ENCODE measurements at places on chromosomes 3 and 15. TPM values are rescaled to one million over a fixed set of nuclear protein-coding genes. Genes with fewer than 3 reads are reported as not detected.
A peak's percentile ranks its signal among the peaks of the same experiment; 100 is the strongest.

The OSBPL10 gene
- 40.5 TPM for total RNA-seq

The GP5 gene
- not detected for total RNA-seq

The FYTTD1 gene
- total RNA-seq, result 67.2 TPM

The FOXB1 gene
- not detected for total RNA-seq

The C3orf70 gene
- 15.7 TPM for total RNA-seq

The KCNAB1 gene
- 4.4 TPM for total RNA-seq

The AP3S2 gene
- 17.4 TPM for total RNA-seq

The TRIM71 gene
- not detected for total RNA-seq

The CORO2B gene
- 6.2 TPM for total RNA-seq

The STRA6 gene
- 11.6 TPM for total RNA-seq

The ROBO1 gene
- 12.9 TPM for total RNA-seq

The SLITRK3 gene
- 3.8 TPM for total RNA-seq

The NANOGP8 gene
- total RNA-seq, result not detected

The GPR160 gene
- 2.6 TPM for total RNA-seq

The MYD88 gene
- total RNA-seq, result 30.9 TPM

The SLC28A2 gene
- total RNA-seq, result not detected

The DPPA2 gene
- not detected for total RNA-seq

The HHATL gene
- 0.62 TPM for total RNA-seq

The DPPA4 gene
- total RNA-seq, result not detected

- peak overlapping the region; percentile 34 for H3K27ac ChIP-seq
- H3K36me3 ChIP-seq, result no peaks in the 10 kb centered on the region
- H3K4me3 ChIP-seq, result no peak overlapping the region
- H3K27me3 ChIP-seq, result no peaks in the 10 kb centered on the region
These were observed 14.8 kb downstream of the LOXL1 start for GRCh38 chr15:73941044-73941443.

DNA sequence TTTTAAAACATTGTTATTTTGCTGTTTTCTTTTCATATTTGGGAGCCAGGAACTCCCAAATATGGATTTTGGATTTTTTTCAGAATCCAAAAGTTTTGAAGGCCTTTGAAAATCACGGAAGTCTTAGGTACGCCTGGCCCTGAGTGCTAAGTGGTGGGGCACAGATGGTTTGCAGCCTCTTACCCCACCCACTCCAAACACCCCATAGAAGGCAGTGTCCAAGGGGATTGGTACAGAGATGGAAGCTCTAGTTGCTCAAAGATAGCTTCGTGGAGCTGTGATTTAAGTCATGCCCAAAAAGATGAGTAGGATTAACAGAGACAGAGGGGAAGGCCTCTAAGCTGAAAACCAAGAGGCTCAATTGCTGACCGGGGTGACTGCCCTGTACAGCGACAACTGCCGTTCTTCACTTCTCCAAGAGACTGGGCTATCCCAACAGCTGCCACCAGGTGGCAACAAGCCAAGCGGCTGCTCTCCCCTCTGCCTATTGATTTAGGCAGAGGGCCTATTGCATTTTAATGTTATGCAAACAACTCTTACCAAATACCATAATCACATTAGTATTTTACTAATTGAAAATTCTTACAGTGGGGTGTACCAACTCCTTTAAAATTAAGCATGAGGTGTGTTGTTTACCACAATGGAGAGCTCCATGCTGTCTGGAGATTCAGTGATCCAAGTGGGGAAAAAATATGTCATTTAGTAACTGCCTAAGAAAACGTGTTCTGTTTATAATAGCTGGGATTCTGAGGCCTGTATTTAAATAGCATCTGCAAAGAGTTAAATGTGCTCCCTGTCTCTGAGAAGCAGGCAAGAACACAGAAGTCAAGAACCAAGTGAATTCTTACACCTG, 64.0 kb upstream of the C15orf61 start:
- H3K27me3 ChIP-seq, result no peaks in the 10 kb centered on the region
- peak; percentile 61 for DNase-seq
- H3K4me3 ChIP-seq, result no peak overlapping the region
- no peaks in the 10 kb centered on the region for H3K4me1 ChIP-seq
- no peaks in the 10 kb centered on the region for H3K36me3 ChIP-seq
- H3K27ac ChIP-seq, result no peak overlapping the region

- no peaks in the 10 kb centered on the region for H3K36me3 ChIP-seq
- no peaks in the 10 kb centered on the region for H3K4me1 ChIP-seq
- H3K4me3 ChIP-seq, result no peak overlapping the region
- DNase-seq, result no peak
These were observed 64.5 kb downstream of the CDAN1 start for GRCh38 chr15:42672444-42672843.

DNA sequence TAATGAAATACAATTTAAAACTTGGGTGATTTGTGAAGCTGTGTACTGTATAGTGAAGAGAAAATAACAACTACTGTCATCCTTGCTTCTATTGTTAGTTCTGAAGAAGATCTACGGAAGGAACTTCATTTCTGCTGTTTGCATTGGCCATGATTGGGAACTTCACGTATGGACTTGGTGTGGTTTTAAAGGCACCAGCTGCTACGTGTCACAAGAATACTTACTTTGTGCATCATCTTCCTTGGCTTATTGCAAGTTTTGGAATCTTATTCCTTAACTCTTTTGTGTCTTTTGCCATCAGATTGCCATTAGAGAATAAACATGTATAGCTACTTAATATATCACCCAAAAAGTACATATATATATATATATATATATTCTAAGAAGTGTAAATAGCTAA, 75.0 kb upstream of the VEPH1 start:
- no peaks in the 10 kb centered on the region for H3K4me1 ChIP-seq
- no peaks in the 10 kb centered on the region for H3K36me3 ChIP-seq
- H3K27ac ChIP-seq, result no peak overlapping the region
- DNase-seq, result no peak

- DNase-seq, result no peak
- H3K36me3 ChIP-seq, result no peaks in the 10 kb centered on the region
- H3K27ac ChIP-seq, result no peak overlapping the region
- H3K4me3 ChIP-seq, result no peak overlapping the region
These were observed 9.4 kb downstream of the ITPKA start for GRCh38 chr15:41502795-41503668.

DNA sequence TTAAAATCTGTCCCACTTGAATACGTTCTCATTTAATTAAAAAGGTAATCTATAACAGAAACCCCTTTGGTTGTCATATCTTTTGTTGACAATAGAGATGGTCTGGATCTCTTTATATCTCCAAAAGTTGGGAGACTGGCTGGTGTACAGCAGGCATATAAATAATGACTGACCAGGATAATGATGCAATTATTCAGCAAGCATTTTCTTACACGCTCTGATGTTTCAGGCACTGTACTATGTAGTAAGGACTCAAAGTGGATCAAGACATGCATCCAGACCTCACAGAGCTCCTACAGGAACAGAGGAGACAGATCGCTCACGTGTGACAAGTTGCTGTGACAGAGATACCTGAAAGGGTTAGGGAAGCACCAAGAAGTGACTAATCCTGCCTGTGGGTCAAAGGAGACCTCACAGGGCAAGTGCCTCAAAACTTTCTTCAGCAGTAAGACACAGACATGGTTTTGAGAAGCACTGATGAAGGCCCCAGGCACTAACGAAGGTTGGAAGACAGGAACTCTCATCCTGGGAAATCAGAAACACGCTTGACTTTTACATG, 25.7 kb downstream of the VPS39 start:
- no peak for DNase-seq
- H3K4me3 ChIP-seq, result no peak overlapping the region
- no peaks in the 10 kb centered on the region for H3K36me3 ChIP-seq
- no peak overlapping the region for H3K27ac ChIP-seq
- H3K27me3 ChIP-seq, result no peaks in the 10 kb centered on the region
- H3K4me1 ChIP-seq, result no peaks in the 10 kb centered on the region

- H3K4me1 ChIP-seq, result no peaks in the 10 kb centered on the region
- H3K27me3 ChIP-seq, result no peaks in the 10 kb centered on the region
- H3K4me3 ChIP-seq, result no peak overlapping the region
These were observed 10.5 kb downstream of the MTMR14 start for GRCh38 chr3:9659849-9660248.

GRCh38 chr3:190081389-190081788, 39.3 kb downstream of the P3H2 start:
- no peaks in the 10 kb centered on the region for H3K36me3 ChIP-seq
- no peak for DNase-seq
- no peak overlapping the region for H3K27ac ChIP-seq
- no peaks in the 10 kb centered on the region for H3K4me1 ChIP-seq

GRCh38 chr15:90675464-90675863, 41.7 kb upstream of the BLM start:
- H3K4me3 ChIP-seq, result no peak overlapping the region
- no peak for DNase-seq
- H3K27me3 ChIP-seq, result no peaks in the 10 kb centered on the region
- no peak overlapping the region for H3K27ac ChIP-seq

GRCh38 chr3:139199421-139200010, 144.3 kb upstream of the MRPS22 start:
- no peaks in the 10 kb centered on the region for H3K4me1 ChIP-seq
- H3K27ac ChIP-seq, result no peak overlapping the region
- H3K36me3 ChIP-seq, result no peaks in the 10 kb centered on the region
- no peak overlapping the region for H3K4me3 ChIP-seq

DNA sequence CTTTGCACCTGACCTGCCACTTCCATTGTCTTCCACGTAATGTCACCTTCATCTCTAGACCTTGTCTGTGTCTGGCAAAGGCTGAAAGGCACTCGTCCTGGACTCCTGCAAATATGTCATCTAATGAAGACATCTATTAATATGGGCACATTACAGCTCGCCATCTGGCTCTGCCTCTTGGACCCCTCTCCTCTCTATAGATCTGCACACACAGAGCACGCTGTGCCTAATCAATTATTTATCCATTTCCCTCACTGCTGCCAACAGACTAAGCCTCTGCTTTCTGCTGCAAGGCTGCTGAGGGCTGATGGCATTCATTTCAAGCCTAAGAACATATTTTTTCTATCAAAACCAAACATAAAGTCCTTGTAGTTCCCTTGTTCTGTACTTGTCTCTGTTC, 573.0 kb downstream of the TUSC7 start:
- no peak overlapping the region for H3K27ac ChIP-seq
- DNase-seq, result no peak
- H3K36me3 ChIP-seq, result no peaks in the 10 kb centered on the region
- no peaks in the 10 kb centered on the region for H3K27me3 ChIP-seq
- H3K4me3 ChIP-seq, result no peak overlapping the region
- H3K4me1 ChIP-seq, result no peaks in the 10 kb centered on the region

DNA sequence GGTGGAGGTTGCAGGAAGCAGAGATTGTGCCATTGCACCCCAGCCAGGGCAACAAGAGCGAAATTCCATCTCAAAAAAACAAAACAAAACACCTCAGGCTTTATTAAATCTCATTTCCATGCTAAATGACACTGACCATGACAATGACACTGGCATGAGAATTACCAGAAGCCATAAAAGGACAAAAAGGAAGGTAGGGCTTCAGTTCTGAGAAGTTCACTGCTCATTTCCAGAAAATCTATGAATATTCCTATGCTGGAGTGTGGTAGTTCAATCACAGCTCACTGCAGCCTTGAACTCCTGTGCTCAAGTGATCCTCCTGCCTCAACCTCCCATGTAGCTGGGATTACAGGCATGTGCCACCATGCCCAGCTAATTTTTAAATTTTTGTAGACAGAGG, 44.7 kb downstream of the PCNP start:
- H3K4me3 ChIP-seq, result no peak overlapping the region
- no peak overlapping the region for H3K27ac ChIP-seq
- no peaks in the 10 kb centered on the region for H3K4me1 ChIP-seq
- H3K27me3 ChIP-seq, result no peaks in the 10 kb centered on the region
- DNase-seq, result no peak

DNA sequence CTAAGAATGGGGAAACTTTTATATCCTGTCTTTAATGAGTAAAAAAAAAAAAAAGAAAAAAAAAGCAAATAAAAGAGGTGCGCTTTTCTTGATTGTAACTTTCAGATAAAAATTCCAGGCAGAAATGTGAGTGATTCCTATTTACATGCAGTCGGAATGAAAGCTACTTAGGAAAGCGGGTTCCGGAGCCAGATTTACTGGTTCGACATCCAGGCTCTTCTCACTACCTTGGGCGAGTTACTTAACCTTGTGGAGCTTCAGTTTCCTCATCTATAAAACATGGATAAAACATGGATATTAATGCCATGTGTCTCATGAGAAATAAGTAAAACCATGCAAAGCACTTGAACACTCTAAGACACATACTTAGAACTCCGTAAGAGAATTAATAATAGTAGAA, 169.2 kb downstream of the TP63 start:
- H3K36me3 ChIP-seq, result no peaks in the 10 kb centered on the region
- no peak overlapping the region for H3K27ac ChIP-seq
- no peak overlapping the region for H3K4me3 ChIP-seq

- DNase-seq, result peak; percentile 19
- H3K4me1 ChIP-seq, result no peaks in the 10 kb centered on the region
- peak within 1 kb of the TSS; percentile 38 for H3K4me3 ChIP-seq
- H3K27me3 ChIP-seq, result peaks cover 3% of the 10 kb centered on the region
- H3K27ac ChIP-seq, result peak within 1 kb of the TSS; percentile 34
These were observed at the start of gene SLC6A1 for GRCh38 chr3:10992017-10992942. TSS of gene SLC6A1 (plus strand) at chr3:10992748. CDS start at chr3:11017212, 24,464 bp downstream.

- H3K36me3 ChIP-seq, result no peaks in the 10 kb centered on the region
- peaks cover 7% of the 10 kb centered on the region for H3K4me1 ChIP-seq
- H3K27ac ChIP-seq, result no peak overlapping the region
- no peak for DNase-seq
- H3K27me3 ChIP-seq, result no peaks in the 10 kb centered on the region
These were observed 155.7 kb downstream of the IGF1R start for GRCh38 chr15:98804057-98804380.

GRCh38 chr3:58666683-58667082, at the start of gene FAM3D:
TSS of gene FAM3D (minus strand) at chr3:58666774. CDS start at chr3:58655563, 11,211 bp downstream.
- no peak within 1 kb of the TSS for H3K4me3 ChIP-seq
- no peaks in the 10 kb centered on the region for H3K36me3 ChIP-seq
- no peak for DNase-seq
- H3K27ac ChIP-seq, result no peak within 1 kb of the TSS
- no peaks in the 10 kb centered on the region for H3K4me1 ChIP-seq

DNA sequence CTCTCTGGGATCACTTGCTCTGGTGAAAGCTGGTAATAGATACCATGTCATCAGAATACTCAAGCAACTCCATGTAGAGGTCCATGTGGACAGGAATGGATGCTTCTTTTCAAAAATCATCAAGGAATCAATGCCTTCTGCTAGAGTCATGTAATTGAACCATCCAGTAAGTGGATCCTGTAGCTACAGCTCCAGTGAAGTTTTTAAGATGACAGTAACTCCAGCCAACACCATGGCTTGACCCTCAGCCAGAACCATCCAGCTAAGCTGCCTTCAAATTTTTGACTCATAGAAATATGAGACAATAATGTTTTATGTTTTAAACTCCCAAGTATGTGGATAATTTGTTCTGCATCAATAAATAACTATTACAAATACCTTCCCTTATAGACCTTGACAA, 923.7 kb downstream of the EPHA3 start:
- no peak overlapping the region for H3K27ac ChIP-seq
- no peaks in the 10 kb centered on the region for H3K4me1 ChIP-seq
- no peak overlapping the region for H3K4me3 ChIP-seq
- no peaks in the 10 kb centered on the region for H3K27me3 ChIP-seq
- no peaks in the 10 kb centered on the region for H3K36me3 ChIP-seq
- DNase-seq, result no peak
